Stimulated activated CD4-positive, alpha-beta T cell treated with anti-CD3 and anti-CD28 coated beads, Interleukin-12 subunit alpha, Interleukin-12 subunit beta, amount 100 ng/mL, for 48 hours (primary cell): ENCODE measurements at places on chromosomes 16 and 17.
A peak's percentile ranks its signal among the peaks of the same experiment; 100 is the strongest.

- no peak for DNase-seq
Measured at GRCh38 chr17:33127706-33128105, 136.1 kb downstream of the SPACA3 start.

- peak; percentile 63 for DNase-seq
Measured at GRCh38 chr17:78748730-78749317, 33.2 kb downstream of the CYTH1 start.

DNA sequence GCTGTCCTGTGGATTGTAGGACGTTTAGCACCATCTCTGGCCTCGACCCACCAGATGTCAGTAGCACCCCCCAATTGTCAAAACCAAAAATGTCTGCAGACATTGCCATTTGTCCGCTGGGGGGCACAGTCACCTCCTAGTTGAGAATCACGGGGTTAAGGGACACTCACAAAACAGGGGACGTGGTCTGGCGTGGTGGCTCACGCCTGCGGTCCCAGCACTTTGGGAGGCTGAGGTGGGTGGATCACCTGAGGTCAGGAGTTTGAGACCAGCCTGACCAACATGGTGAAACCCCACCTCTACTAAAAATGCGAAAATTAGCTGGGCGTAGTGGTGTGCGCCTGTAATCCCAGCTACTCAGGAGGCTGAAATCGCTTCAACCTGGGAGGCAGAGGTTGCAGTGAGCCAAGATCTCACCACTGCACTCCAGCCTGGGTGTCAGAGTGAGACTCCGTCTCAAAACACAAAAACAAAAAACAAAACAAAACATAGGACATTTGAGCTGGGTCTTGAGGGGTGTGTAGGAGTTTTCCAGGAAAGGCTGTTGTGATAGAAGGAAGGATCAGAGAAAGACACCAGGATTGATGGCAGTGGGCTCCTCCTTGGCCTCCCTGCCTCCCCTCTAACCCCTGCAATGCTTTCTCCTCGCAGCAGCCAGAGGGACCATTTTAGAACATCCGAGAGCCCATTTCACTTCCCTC lies 171.8 kb upstream of the GSE1 start:
- no peak for DNase-seq

- no peak for DNase-seq
Measured at GRCh38 chr17:33603789-33604188, 310.7 kb upstream of the ASIC2 start.

DNA sequence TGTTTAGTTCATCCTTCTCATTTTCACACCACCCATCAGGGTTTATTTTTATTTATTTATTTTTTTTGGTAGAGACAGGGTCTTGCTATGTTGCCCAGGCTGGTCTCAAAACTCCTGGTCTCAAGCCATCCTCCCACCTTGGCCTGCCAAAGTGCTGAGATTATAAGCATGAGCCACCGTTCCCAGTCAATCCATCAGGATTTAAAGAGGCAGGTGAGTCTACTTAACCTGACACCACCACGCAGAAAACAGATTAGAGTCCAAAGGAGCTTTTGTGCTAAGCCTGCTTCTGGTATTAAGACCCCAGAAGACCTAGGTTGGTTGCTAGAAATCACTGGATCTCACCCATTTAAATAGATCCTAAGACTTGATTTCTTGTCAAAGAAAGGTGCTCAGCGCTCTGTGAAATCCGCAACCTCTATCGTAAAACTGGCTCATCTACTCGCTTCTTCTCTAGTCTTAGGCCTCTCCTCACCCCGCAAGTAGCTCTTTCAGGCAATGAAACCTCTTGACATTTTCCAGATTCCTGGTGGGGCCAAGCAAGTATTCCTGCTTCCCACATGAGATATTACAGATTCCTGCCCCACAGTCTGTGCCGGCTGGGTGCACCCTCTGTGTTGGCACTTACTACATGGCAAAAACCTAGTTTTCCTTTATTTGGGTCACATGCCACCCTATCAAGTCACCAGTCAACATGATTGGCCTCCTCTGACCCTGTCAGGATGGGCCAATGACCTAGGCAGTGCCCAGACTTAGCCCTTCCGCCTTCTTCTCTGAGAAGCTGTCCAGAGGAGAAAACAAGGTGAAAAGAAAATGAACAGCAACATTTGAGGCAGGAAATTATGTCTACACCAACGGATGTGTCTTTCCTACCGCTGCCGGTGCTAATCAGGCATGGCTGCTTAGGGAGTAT lies 9.0 kb downstream of the PITPNA start:
- DNase-seq = no peak

DNA sequence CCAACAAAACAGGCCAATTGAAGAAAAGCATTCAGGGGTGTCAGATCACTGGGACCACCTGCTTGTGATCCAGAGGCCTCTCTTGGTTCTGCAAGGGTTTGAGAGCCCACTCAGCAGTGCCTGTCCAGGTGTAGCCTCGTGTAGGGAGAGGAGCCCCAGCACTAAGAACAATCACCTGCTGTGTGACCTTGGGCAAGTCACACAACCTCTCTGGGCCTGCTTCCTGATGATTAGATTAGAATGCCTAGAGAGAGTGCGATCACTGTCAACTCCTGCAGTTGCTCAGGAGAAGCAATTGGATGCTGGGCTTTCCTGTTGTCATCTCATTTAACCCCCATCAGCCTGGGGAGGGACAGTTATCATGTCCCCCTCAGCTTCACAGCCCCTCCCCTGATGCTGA lies 10.2 kb downstream of the DLX3 start:
- no peak for DNase-seq

GRCh38 chr17:82679586-82680465 lies 18.7 kb downstream of the RAB40B start:
- no peak for DNase-seq

- no peak for DNase-seq
Measured at GRCh38 chr16:54370278-54371040, 83.9 kb upstream of the IRX3 start.

DNA sequence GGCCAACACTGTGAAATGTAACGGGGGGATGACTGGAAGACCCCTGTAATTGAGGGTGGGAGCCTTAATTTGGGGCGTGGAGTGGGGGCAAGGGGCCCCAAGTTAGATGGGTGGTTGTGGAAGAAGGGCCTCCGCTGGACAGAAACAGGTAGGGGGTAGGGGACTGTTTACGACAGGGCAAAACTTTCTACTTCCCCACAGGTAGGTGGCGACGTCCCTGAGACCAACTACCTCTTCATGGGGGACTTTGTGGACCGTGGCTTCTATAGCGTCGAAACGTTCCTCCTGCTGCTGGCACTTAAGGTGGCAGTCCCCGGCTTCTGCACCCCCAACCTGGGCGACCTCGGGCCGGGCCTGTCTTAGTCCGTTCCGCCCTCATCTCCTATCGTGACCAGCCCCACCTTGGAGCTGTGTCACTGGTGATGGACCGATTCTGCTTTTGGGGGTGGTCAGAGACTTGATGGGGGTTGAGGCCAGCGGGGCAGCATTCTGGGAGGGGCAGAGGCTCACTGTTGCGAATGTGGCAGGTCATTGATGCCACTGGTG lies 6.8 kb downstream of the PPP4C start:
- DNase-seq = no peak

- DNase-seq = no peak
Measured at GRCh38 chr17:47980541-47980940, 9.6 kb downstream of the CDK5RAP3 start.

DNA sequence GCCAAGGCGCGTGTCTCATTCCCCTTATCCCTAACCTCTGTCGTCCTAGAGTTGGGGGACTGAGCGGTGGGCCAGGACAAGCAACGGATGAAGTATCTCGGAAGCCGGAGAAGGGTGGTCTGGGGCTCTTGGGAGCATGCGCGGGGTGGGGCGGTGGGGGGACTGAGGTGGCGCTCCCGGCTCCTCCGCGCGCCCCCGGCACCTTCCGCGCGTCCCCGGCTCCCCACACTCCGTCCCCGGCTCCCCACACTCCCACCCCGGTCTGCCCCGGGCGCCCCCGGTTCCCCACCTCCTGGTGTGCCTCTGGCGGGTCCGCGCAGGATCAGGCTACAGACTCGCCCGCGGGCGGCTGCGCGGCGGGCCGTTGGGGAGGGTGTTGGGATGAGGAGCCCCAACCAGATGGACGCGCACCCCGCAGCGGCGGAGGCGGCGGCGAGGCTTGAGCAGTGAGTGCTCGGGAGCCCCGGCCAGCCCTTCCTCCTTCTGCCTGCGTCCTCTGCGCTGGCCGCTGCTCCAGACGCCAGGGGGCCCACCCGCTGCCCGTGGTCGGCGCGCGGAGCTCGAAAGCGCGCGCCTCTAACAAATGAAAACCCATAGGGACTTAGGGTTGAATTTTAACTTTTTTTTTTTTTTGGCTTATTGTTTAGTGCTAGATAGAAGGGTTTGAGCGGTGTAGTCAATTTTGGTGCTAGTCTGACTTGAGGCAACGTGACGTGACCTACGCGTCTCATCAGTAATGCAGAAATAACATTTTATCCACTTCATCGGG lies 5.6 kb upstream of the CRYM start:
- no peak for DNase-seq

GRCh38 chr17:67027031-67027628 lies 17.2 kb upstream of the CACNG1 start:
- no peak for DNase-seq
